ENCODE measurements at places on chromosomes 16 and 17. TPM values are rescaled to one million over a fixed set of nuclear protein-coding genes. Genes with fewer than 3 reads are reported as not detected.

TP53TG3C gene
- not detected for total RNA-seq

ZNF624 gene
- 0.55 TPM for total RNA-seq

MMD gene
- total RNA-seq: 12.5 TPM

CACNB1 gene
- total RNA-seq: 13.4 TPM

ABCA10 gene
- 1.3 TPM for total RNA-seq

KRT39 gene
- not detected for total RNA-seq

PRM1 gene
- not detected for total RNA-seq

IL32 gene
- total RNA-seq: 52.9 TPM

APOBR gene
- 0.78 TPM for total RNA-seq

- no peaks in the 10 kb centered on the region for H3K4me1 ChIP-seq
- DNase-seq: no peak
- no peak overlapping the region for H3K27ac ChIP-seq
- no peaks in the 10 kb centered on the region for H3K27me3 ChIP-seq
Measured at GRCh38 chr16:27161398-27161797, 41.9 kb upstream of the KDM8 start.

DNA sequence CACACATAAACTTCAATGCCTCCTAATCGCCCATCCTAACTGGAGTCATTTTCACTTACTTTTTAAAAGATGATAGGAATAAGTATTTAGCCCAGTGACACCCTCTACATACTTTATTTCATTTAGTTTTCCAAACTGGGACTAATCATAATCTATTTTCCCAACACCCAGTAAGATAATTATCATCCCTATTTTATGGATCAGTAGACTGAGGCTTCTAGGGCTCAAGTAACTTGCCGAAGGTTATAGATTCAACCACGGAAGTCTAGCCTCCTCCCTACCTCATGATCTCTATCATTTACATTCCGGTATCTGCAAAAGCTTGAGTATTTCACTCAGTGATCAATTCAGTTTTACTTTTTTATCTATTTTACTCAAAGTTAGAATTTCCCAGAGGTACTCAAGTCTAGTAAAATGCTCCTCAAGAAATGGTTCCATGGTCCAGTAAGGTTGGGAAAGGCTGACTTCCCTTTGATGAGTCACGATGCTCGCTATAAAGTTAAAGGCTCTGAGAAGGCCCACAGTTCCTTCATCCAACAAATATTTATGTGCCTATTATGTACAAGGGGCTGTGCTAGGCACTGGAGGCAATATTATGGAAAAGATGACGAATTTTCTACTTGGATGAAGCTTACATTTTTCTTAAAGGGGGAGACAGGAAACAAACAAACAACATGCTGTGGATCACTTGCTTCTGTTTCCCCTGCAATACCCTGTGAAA, 75.1 kb downstream of the TOX3 start:
- DNase-seq: no peak
- H3K4me1 ChIP-seq: no peaks in the 10 kb centered on the region
- H3K27ac ChIP-seq: no peak overlapping the region
- no peaks in the 10 kb centered on the region for H3K36me3 ChIP-seq
- no peaks in the 10 kb centered on the region for H3K27me3 ChIP-seq
- H3K4me3 ChIP-seq: no peak overlapping the region

- no peaks in the 10 kb centered on the region for H3K27me3 ChIP-seq
- no peak overlapping the region for H3K4me3 ChIP-seq
- no peaks in the 10 kb centered on the region for H3K4me1 ChIP-seq
- DNase-seq: no peak
Measured at GRCh38 chr17:17108451-17109049, 66.3 kb downstream of the MPRIP start.

GRCh38 chr16:1914084-1914608, 4.1 kb downstream of the HS3ST6 start:
- H3K4me1 ChIP-seq: peaks cover 7% of the 10 kb centered on the region
- DNase-seq: no peak
- H3K27ac ChIP-seq: no peak overlapping the region
- H3K27me3 ChIP-seq: peaks cover 17% of the 10 kb centered on the region
- no peak overlapping the region for H3K4me3 ChIP-seq

GRCh38 chr16:67598527-67598926, 36.2 kb downstream of the CTCF start:
- H3K27ac ChIP-seq: no peak overlapping the region
- DNase-seq: no peak
- H3K36me3 ChIP-seq: no peaks in the 10 kb centered on the region
- no peak overlapping the region for H3K4me3 ChIP-seq

DNA sequence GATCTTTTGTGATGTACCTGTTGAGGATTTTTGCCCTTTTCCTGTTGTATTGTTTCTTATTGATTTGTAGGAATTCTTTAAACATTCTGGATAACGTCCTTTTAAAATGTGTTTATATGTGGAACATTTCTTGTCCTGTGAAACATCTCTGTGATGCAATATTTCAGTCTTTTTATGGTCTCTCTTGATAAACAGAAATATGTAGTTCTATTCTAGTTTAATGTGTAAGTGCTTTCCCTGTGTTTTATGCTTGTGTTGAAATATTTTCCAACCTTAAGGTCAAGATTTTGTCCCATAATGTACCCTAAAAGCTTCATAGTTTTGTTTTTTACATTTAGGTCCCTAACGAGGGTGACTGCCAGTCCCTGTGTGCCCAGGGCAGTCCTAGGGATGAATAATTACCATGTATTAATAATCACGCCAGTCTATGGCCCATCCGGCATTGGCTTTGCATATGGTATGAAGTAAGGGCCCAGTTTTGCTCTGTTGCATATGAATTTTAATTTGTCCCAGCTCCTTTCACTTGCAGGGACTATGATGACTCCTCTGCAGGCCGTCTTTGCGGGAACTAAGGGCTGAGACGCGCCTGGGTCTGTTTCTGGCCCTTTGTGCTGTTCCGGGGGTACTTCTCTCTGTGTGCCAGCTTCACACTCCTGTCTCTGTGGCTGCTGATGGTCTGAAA, 44.2 kb downstream of the RPTOR start:
- no peak overlapping the region for H3K27ac ChIP-seq
- H3K4me1 ChIP-seq: no peaks in the 10 kb centered on the region
- no peaks in the 10 kb centered on the region for H3K27me3 ChIP-seq
- H3K36me3 ChIP-seq: no peaks in the 10 kb centered on the region

- H3K4me3 ChIP-seq: no peak overlapping the region
- peaks cover 94% of the 10 kb centered on the region for H3K36me3 ChIP-seq
- no peaks in the 10 kb centered on the region for H3K27me3 ChIP-seq
- DNase-seq: no peak
- H3K27ac ChIP-seq: no peak overlapping the region
Measured at GRCh38 chr16:28103516-28104170, 40.1 kb upstream of the GSG1L start.

DNA sequence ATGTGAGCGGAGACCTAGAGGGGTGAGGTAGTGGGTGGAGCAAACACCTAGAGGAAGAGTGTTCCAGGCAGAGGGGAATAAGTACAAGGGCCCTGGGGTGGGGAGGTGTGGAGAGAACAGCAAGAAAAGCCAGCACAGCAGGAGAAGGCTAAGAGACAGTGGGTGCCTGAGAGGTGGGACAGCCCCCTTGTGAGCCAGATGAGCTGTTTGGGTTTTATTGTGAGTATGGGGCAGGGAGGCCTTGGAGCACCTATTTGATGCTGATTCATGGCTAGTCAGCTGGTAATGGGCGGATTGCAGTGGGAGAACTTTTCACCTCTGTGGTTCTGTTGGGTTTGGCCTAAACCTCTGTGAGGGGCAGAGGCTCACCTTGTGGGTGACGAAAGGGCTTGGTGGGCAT, 68.4 kb downstream of the ABCC1 start:
- H3K27ac ChIP-seq: no peak overlapping the region
- H3K36me3 ChIP-seq: peaks cover 17% of the 10 kb centered on the region
- H3K4me1 ChIP-seq: no peaks in the 10 kb centered on the region
- H3K4me3 ChIP-seq: no peak overlapping the region
- no peak for DNase-seq
- H3K27me3 ChIP-seq: no peaks in the 10 kb centered on the region

- H3K36me3 ChIP-seq: peaks cover 15% of the 10 kb centered on the region
- H3K27me3 ChIP-seq: no peaks in the 10 kb centered on the region
- no peak overlapping the region for H3K27ac ChIP-seq
- DNase-seq: no peak
- H3K4me3 ChIP-seq: no peak overlapping the region
Measured at GRCh38 chr17:75144816-75145512, 9.3 kb downstream of the JPT1 start.

DNA sequence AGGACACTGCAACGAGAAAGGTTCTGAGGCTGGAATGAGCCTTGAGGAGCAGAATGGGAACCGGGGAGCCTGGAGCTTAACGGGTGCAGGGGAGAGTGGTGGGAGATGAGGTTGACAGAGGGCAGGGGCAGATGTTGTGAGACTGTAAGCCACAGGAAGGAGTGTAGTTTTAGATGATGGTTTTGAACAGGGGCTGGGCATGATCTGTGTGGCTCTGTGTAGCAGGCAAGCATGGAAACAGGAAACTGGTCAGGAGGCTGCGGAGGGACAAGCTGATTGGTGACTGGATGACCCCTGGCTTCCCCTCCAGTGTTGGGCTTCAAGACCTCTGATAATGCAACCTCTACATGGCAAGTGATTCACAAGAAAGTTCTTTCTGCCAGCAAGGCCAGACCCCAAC, 1.4 kb upstream of the CNGB1 start:
- DNase-seq: no peak
- no peak overlapping the region for H3K27ac ChIP-seq
- H3K4me1 ChIP-seq: peaks cover 14% of the 10 kb centered on the region
- H3K27me3 ChIP-seq: no peaks in the 10 kb centered on the region
- H3K36me3 ChIP-seq: no peaks in the 10 kb centered on the region
- H3K4me3 ChIP-seq: no peak overlapping the region

- no peak overlapping the region for H3K4me3 ChIP-seq
- peaks cover 34% of the 10 kb centered on the region for H3K4me1 ChIP-seq
Measured at GRCh38 chr17:83055911-83056582, 23.4 kb upstream of the METRNL start.

- no peak overlapping the region for H3K4me3 ChIP-seq
- no peak for DNase-seq
- no peaks in the 10 kb centered on the region for H3K4me1 ChIP-seq
- H3K27ac ChIP-seq: no peak overlapping the region
- no peaks in the 10 kb centered on the region for H3K27me3 ChIP-seq
- no peaks in the 10 kb centered on the region for H3K36me3 ChIP-seq
Measured at GRCh38 chr16:87274794-87275193, 42.4 kb downstream of the C16orf95 start.

DNA sequence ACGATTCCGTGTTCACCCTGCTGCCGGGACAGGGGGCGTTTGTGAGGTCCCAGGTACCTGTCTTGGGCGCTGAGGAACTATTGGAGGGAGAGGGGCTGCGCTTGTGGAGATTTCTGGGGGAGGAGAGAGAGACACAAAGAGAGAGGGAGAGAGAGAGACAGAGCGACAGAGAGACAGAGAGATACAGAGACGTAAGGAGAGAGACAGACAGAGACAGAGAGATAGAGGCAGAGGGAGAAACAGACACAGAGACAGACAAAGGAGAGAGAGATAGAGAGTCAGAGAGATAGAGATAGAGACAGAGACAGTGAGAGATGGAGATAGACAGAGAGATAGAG, 24.5 kb upstream of the ITGAX start:
- H3K4me1 ChIP-seq: no peaks in the 10 kb centered on the region
- H3K27ac ChIP-seq: no peak overlapping the region
- no peak for DNase-seq
- H3K27me3 ChIP-seq: peaks cover 16% of the 10 kb centered on the region
- no peak overlapping the region for H3K4me3 ChIP-seq

DNA sequence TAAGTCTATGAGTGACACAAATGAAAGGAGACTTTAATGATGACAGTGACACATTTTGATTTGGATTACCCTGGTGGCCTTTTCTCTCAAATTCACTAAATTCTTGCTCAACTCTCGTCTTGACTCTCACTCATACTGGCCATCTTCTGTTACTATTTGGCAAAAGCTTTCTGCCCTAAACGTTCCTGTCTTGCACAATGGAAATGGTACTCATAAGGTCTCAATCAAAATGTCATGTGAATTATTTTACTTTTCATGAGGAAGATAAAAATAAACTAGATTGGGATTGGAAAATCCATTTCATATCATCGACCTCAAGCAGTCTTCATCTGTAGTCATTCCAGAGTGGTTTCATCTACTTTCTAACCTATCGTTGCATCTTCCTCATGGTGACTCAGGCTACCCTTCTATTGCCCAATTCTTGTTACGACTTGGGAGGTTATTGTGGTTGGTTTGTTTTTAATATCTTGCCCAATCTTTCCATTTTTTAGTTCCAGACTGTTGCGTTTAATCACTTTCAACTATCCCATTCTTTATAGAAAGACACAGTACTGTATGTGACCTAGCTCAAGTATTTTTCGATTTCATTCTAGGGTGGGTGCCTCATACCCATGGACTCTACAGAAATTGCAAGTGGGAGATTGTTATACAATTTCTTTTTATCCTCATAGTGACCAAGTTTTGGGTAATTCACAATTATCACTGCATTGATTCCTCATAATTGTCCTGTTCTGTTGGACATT, 317.2 kb upstream of the KCNJ16 start:
- no peaks in the 10 kb centered on the region for H3K36me3 ChIP-seq
- no peak for DNase-seq
- no peaks in the 10 kb centered on the region for H3K27me3 ChIP-seq
- H3K4me1 ChIP-seq: no peaks in the 10 kb centered on the region
- no peak overlapping the region for H3K4me3 ChIP-seq

DNA sequence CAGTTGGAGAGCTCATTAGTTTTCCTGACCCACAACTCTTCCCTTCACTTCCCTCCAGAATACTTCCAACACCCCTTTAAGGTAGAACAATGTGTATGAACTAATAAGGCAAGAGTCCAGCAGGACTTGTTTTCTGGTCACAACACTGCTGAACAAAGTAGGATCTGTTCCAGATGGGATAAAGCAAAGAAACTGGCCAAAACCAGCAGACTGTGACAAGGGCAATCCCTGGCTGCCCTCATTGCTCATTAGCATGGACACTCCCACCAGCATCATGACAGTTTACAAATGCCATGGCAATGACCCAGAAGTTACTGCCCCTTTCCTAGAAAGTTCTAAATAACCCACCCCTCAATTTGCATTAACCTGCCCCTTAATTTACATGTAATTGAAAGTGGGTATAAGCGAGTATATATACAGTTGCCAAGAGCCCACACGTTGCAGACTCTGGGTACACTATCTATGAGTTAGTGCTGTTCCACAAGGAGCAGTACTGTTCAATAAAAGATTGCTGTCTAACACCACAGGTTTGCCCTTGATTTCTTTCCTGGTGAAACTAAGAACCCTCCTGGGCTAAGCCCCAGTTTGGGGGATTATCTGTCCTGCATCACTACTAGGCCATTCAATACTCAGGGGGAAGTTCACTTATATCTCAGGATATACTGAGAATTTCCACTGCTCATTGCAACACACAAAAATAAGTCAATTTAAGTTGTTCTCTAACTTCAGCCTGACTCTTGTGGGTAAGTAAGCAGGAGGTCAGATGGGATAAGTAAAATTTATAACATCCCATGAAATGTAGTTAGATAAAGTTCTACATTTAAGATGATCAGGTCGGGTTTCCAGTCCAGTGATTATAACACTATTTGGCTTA, 82.3 kb downstream of the SSH2 start:
- H3K4me3 ChIP-seq: no peak overlapping the region
- H3K4me1 ChIP-seq: peaks cover 18% of the 10 kb centered on the region
- H3K27ac ChIP-seq: no peak overlapping the region
- no peak for DNase-seq
- H3K36me3 ChIP-seq: no peaks in the 10 kb centered on the region
